Stimulated activated CD4-positive, alpha-beta T cell treated with anti-CD3 and anti-CD28 coated beads, Interleukin-1b, Interleukin-23, amount 100 ng/mL, for 24 hours (primary cell): ENCODE measurements at places on chromosomes 5 and 9.

DNA sequence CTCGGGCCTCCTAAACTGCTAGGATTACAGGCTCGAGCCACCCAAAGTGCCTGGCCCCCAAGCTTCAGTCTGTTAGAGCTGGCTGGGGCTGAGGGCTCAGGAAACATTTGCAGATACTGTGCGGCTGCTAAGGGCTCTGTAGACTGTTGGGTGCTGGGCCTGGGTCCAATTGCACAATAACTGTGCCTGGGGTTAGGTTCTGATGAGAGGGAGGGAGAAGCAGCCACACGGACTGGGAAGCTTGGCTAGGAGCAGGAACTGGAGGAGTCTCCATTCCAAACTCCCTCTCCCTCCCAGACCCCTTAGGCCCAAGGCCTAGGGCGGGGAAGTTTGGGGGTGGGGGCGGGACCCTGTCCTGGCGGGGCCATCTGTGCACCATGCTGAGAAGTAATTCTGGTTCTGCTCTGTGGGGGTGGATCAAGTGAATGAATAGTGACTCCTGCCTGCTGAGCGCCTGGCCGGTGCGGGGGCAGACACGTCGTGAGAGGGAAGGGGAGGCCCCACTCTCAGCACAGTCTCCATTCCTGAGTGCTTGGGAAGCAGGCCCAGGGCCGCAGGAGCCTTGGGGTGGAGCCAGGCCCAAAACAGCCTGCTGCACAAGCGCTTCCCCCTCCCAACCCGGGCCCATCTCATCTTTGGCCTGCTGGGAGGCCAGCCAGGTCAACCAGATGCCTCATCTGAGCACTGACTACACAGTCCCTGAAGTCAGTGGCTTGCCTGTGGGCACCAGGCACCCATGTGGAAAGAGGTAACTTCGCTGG lies 1.5 kb downstream of the ASS1 start:
- DNase-seq, result no peak

DNA sequence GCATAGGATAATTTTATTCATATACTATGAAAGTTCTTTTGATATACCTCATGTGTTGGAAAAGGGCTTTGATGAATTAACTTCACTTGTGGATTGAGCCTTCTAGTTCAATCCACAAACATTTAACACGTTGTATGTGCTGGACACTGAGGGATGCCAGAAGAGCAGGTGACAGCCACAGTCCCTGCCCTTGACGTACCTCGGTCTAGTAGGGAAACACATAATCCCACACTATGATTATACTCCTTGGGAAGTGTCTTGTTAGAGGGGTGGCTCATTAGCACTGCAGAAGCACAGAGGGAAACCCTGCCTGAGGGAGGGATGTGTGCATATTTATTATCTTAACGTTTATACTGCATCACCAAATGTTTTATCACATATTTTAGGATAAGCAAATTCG lies 61.2 kb downstream of the PIK3R1 start:
- no peak for DNase-seq

GRCh38 chr5:54579591-54580295 lies 62.2 kb downstream of the SNX18 start:
- DNase-seq, result no peak

DNA sequence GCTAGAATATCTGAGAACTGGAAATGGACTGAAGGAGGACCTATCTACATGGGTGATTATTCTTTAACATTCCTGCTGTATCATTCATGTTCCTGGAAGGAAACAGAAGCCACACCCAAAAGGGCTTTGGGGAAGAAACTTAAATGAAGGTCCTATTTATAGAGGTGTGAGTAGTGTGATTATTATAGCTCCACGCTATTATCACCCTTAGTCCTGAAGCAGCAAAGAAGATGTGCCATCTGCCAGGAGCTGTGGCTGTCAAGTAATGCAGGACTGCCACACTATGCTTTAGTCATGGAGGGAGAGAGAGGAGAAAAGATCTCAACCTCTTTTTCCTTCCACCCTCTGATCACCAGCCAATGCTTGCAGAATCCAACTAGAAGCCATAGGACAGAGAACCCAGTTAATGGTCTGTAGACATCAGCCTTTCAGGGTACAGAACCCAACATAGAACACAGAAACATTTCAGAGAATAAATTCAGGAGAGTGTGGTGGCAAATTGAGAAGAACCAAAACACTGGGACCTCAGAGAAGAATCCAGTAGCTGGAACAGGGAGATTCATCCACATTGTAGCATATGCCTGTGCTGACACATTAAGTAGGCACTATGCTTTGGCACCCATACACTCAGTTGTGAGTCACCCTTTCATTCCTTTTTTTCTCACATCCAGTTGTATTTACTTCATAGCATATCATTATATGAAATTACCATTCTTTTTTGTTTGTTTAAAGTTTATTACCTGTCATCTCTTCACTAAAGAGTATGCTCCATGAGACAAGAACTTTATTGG lies 21.0 kb upstream of the RNF180 start:
- no peak for DNase-seq

GRCh38 chr5:148937239-148937638 lies 110.8 kb downstream of the ADRB2 start:
- no peak for DNase-seq

GRCh38 chr5:116880150-116880549 lies 305.5 kb upstream of the SEMA6A start:
- no peak for DNase-seq

DNA sequence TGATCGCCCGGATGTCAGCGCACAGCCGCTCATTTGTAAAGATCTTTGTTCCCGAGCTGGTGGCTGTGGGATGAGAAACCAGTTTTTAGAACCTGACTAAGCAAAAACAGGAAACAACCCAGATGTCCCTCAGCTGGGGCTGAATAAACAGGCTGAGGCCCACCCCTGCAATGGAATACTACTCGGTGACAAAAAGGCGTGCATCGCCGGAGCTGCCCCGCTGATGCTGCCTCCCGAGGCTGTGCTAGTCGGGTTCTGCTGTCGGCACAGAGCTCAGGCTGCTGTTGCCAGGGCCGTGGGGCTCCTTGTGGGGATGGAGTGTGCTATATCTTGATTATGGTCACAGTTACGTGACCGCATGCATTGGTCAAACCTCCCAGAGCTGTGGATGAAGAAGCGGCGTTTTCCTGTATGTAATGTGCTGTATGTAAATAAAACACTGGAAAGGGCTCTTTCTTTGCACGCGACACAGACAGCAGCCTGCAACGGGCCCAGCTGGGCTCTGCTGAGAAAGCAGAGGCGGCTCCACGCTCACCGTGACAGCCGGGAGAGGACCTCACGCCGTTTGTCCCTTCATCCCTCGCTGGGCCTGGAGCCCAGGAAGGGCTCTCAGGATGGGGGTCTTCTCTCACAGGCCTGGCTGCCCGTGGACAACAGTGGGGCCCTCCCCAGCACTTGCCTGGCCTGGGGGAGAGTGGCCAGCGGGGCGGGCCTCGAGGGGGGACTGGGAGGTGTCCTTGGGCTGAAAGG lies 51.5 kb upstream of the RNU6ATAC start:
- no peak for DNase-seq

DNA sequence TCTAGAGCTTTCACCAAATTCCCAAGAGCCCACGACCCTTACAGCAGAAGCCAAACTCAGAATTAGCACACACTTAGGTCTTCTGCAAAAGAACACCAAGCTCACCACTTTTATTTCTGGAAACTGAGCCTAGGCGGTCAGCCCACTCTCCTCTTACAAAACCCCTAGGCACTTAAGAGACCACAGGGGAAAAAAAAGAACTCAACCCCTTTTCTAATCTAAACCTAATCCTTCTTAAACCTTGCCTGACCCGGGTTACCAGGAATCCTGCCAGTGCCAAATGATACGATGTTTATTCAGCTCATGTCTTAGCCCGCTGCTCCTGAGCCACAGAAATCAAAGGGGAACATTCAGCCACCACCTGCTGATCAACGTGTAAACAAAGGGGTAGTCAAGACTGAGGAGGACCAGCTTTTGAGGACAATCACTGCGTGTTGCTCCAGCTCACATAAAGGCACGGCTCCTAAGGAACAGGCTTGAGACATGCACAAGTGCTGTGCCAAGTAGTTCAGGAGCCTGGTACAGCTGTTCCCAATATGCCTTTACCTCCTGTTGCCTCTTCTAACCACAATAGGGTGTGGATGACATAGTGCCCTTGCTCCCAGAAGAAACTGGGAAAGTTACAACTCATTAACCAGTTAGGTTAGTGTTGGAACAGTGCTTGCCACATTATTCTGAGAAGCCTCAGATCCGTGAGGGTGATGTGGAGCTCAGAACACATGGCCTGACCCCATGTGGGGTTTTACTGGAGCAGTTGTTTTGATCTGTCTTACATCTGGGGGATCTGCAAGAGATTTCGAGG lies 49.3 kb downstream of the ZFAND5 start:
- DNase-seq, result no peak

GRCh38 chr5:14202462-14202861 lies 59.3 kb downstream of the TRIO start:
- DNase-seq, result no peak

GRCh38 chr9:111198936-111199335 lies 131.1 kb downstream of the OR2K2 start:
- no peak for DNase-seq

- peak; percentile 15 for DNase-seq
Observed at GRCh38 chr5:146565764-146566367, 49.9 kb upstream of the GPR151 start.

DNA sequence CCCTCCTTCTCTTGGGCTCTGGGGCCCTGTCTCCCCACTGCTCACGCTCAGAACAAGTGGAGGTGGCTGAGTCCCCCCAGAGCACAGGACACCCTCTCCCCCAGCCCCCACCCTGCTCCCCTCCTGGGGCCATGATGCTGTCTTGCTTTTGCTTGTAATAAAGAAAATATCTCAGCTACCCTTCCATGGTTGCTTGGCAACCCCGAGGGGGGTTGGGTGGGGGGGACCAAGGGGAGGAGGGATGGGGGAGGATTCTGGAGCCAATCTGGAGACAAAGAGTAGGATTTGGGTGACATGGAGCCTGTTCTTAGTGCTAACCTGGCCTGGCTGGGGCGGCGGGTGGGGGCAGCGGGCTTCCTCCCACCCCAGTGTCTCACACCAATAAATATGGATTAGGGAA lies 16.1 kb upstream of the CERCAM start:
- no peak for DNase-seq

- no peak for DNase-seq
Observed at GRCh38 chr5:80105698-80106439, 70.7 kb downstream of the THBS4 start.

GRCh38 chr9:116405321-116405720 lies 251.7 kb downstream of the PAPPA start:
- no peak for DNase-seq

DNA sequence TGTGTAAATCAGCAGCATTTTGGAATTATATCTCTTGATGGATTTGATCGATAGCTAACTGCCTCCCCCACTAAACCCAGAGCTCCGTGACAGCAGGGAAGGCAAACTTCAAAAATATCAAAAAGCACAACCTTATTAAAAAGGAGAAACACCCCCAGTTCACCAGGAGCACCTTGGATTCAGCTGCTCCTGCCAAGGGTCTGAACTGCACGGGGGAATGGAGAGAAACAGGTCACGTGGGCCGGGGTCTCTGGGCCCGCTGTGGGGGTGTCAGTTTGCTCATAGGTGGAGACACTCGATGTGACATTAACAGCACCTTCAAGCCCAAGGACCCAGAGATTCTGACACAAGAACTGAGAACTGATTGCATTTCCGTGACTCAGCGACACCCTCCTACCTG lies 1.1 kb upstream of the SLC34A1 start:
- DNase-seq, result no peak

DNA sequence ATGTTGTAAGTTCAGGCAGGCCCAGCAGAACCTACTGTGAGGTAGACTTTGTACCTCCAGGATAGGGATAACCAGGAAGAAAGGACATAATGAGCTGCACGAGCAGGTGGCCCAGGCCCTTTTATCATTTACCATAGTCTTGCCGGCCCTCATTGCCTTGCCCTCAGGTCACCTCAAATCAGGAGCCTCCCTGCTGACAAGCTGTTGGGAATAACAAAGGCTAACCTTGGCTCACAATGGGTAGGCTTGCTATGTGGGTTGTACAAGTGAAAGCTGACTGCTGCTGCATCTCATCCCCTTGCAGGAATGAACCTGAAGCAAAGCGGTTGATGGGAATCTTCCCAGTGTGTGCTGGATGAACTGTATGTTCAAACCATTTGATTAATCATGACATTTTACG lies 159.5 kb upstream of the ACTBL2 start:
- no peak for DNase-seq

DNA sequence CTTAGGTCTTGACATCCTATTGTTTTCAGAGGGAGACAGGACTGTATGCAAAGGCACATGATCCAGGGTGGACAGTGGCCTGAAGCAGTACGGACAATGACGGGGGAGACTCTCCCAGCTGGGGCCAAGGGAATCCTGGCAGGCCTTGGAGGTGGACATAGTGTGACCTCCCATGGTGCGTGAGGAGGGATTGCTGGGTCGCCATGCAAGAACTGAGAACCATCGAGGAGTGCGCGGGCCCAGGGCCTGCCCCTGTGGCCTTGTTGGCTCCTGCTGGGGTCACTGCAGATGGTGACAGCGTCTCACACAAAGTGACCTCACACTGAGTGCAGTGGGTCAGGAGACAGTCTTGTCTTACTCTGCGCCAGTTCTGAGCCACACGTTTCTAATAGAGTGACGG lies 192.4 kb downstream of the GADD45G start:
- no peak for DNase-seq

- DNase-seq, result peak; percentile 66
Observed at GRCh38 chr9:7799234-7799943, at the start of gene DMAC1. TSS of gene DMAC1 (minus strand) at chr9:7799778. CDS start at chr9:7799734, 44 bp downstream.

GRCh38 chr5:7802855-7803254 lies 48.1 kb downstream of the CFAP90 start:
- DNase-seq, result no peak

GRCh38 chr9:137487454-137488326 lies 28.6 kb upstream of the NSMF start:
- DNase-seq, result no peak

DNA sequence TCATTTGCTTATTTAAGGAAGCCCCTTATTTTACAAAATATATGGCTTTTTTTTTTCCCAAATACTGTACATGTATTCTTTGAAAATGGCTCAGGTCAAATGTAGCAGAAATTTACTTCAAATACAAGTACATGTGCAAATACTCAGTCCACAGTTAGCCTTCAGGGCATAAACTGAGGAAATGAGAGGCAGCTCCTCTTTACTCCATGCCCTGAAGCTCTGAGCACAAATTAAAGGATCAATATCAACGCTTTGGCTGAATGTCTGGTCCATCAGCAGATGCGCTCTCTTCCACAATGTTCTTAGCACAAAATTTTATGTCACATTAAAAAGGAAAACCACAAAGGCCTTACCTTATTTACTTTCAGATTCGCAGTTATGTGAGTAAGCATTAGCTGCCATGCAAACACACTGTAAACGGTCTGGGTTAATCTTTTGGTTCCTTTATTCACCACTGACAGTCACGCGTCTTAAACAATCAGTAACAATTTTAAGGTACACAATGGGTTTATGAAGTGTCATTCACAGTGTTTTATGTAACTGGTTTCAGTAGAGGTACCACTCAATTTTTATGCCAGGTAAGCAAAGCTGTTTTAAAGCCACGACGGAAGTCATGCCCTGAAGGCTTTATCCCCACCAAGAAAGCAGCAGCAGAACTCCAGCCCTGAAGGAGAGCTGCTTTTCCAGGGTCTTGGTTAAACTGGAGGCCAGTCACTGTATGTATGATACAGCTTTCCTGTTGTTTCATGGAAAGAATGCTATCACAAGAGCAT lies 103.4 kb downstream of the OTULIN start:
- DNase-seq, result no peak
